Activated CD4-positive, CD25-positive, alpha-beta regulatory T cell treated with anti-CD3 and anti-CD28 coated beads, Interleukin-2, amount 50 U/mL, for 72 hours (primary cell): ENCODE measurements at places on chromosomes 12 and 14.

- DNase-seq, result no peak
These were observed 18.0 kb upstream of the TCP11L2 start for GRCh38 chr12:106284358-106285105.

- DNase-seq, result no peak
These were observed 179.0 kb downstream of the SLC41A2 start for GRCh38 chr12:104779134-104779533.

DNA sequence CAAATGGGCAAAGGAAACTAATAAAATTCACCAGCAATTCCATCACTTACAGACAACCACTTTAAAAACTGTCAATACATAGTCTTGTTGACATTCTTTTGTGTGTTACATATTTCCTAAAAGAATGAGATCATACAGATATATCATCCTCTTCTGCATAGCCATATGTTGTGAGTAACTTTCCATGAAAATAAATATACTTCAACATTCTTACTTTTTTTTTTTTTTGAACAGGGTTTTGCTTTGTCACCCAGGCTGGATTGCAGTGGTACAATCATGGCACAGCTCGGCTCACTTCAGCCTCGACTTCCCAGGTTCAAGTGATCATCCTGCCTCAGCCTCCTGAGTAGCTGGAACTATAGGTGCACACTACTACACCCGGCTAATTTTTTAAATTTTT is 20.9 kb downstream of the ZC2HC1C start:
- DNase-seq, result no peak

DNA sequence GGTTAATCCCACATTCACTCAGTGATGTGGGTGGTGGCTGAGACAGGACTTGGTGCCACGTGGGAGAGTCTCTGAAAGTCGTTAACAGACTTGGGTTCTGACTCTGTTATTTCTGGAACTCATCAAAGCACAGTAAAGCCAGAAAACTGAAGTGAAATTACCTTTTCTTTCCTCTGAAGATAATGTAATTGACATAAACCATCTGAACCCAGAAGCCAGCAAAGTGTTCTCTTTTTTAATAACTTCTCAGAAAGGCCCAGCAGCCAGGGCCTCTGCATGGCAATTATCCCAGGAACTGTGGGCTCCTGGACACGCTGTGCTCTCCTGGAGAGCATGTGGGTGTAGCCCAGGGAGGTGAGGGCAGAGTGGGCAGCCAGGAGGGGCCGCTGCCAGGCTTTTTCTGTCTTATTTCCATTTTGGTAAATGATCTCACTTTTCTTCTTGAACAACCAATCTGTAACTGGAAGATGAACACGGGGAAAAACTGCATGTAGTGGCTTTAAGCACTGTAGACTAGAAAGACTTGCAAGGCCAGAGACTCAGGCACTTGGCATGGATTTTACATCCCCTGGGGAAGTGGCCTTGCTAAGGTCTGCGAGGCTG is 444.1 kb upstream of the TMEM132C start:
- no peak for DNase-seq

GRCh38 chr14:49997991-49998390 is 105.1 kb downstream of the ARF6 start:
- no peak for DNase-seq

DNA sequence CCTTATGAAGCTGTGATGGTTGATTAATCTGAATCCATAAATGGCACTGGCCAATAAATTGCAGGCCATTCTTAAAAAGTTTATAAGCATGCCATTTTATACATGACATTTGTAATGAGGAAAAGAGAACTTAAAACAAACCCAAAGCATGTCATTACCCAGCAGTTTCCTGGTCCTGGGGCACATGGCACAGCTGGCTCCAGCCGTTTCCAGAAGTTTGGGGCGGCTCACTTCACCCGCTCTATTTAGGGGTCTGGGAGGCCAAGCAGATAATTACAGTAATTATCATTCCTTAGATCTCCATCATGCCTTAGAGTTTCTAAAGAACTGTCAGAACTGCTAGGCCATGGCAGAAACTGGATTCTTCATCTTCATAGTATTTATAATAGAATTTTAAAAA is 6.4 kb downstream of the ADGRD1 start:
- no peak for DNase-seq

GRCh38 chr14:50335989-50336824 is 24.1 kb downstream of the DMAC2L start:
- no peak for DNase-seq
